ENCODE measurements at places on chromosomes 2 and 18.
A peak's percentile ranks its signal among the peaks of the same experiment; 100 is the strongest.

- DNase-seq, result no peak
Observed at GRCh38 chr18:36484591-36484990, 187.1 kb downstream of the FHOD3 start.

GRCh38 chr2:137925599-137925998 is 38.7 kb upstream of the HNMT start:
- peak; percentile 27 for DNase-seq

DNA sequence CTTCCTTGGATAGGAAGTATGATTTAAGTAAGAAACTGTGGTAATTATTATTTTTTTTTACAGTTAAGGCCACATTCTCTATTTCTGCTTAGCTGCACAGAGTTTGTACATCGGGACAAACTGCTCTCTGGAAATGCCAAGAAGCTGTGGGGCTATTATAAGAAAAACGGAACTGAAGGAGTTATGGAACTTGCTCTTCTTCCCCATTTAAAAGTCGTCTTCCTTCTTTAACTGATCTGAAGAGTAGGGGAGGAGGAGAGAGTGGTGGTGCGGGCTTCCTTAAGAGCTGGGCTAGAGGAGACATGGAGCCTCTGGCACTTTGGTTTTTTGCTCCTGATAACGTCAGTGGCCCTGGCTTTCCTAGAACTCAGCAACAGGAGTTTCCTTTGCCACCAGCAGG is 54.4 kb downstream of the RAB31 start:
- no peak for DNase-seq

DNA sequence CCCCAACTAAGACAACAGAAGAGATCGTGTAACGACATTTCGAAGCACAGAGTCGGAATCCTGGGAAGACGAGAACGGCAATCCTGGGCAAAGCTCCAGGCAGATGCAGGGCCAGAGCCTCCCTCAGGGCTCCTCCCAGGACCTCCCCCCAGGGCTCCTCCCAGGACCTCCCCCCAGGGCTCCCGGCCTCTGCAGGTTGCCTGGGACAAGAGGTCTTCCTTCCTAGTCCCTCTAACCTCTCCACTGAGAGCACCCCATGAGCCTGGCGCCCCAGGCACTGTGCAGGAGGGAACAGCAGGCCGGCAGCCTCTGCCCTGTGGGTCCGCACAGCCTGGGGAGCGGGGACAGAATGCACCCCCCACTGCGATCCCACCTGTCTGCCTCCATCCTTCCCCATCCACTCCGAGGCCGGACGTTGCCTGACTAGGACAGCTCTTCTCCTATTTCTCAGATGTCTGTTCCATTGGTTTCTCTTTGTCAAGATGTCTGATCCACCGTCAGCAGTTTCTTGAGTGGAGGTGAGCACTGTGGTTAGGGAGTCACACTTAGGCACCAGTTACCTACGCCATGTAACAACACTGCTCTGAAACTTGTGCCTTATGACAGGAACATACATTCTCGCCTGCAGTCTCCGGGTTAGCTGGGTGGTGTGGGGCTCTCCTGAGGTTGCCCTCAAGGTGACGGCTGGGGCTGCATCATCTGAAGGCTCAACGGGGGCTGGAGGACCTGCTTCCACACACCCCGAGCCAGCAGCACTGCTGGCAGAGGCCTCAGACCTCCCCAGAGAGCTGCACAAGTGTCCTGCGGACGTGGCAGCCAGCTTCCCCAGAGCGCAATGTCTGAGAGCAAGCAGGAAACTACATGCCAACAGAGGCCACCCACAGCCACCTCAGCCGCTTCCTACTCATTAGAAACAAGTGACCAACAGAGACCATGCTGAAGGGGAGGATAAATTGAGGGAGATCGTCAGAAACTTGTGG is 28.9 kb downstream of the ADI1 start:
- no peak for DNase-seq

DNA sequence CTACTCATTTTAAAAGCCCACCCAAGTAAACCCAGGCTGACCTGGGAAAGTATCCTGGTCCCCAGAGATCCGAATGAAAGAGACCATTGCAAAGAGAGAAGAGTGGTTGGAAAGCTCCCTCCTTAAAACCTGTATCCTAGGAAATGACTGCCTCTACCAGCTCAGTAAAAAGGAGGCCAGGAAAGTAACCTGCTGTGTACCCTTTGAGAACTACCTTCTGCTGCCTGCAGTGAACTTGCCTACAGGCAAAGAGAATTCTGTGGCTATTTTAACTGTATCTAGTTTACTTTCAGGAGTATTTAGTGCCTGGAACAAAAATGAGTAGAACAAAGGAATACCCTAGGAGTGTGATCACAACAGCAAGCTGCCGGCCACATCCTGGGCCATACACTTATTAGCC is 641.7 kb upstream of the NRXN1 start:
- DNase-seq, result no peak
